ENCODE measurements at places on chromosomes 12 and 14.

- peaks cover 7% of the 10 kb centered on the region for H3K36me3 ChIP-seq
- no peaks in the 10 kb centered on the region for H3K27me3 ChIP-seq
- DNase-seq = no peak
- H3K4me3 ChIP-seq = no peak overlapping the region
- H3K27ac ChIP-seq = no peak overlapping the region
- no peaks in the 10 kb centered on the region for H3K4me1 ChIP-seq
These were observed 11.3 kb downstream of the BAZ1A start for GRCh38 chr14:34863844-34864243.

DNA sequence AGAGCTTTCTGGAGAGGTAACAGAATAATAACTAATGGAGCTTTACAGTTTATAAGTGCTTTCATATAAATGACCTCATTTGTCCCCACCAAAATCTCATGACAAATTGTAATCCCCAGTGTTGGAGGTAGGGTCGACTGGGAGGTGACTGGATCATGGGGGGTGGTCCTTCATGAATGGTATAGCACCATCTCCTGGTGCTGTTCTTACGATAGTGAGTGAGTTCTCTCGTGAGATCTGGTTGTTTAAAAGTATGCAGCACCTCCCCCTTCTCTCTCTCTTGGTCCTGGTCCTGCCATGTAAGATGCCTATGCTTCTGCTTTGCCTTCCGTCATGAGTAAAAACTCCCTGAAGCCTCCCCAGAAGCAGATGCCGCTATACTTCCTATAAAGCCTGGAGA, 423.3 kb upstream of the GARIN6 start:
- no peaks in the 10 kb centered on the region for H3K4me1 ChIP-seq
- H3K36me3 ChIP-seq = no peaks in the 10 kb centered on the region
- no peak overlapping the region for H3K4me3 ChIP-seq
- H3K27ac ChIP-seq = no peak overlapping the region
- no peak for DNase-seq

DNA sequence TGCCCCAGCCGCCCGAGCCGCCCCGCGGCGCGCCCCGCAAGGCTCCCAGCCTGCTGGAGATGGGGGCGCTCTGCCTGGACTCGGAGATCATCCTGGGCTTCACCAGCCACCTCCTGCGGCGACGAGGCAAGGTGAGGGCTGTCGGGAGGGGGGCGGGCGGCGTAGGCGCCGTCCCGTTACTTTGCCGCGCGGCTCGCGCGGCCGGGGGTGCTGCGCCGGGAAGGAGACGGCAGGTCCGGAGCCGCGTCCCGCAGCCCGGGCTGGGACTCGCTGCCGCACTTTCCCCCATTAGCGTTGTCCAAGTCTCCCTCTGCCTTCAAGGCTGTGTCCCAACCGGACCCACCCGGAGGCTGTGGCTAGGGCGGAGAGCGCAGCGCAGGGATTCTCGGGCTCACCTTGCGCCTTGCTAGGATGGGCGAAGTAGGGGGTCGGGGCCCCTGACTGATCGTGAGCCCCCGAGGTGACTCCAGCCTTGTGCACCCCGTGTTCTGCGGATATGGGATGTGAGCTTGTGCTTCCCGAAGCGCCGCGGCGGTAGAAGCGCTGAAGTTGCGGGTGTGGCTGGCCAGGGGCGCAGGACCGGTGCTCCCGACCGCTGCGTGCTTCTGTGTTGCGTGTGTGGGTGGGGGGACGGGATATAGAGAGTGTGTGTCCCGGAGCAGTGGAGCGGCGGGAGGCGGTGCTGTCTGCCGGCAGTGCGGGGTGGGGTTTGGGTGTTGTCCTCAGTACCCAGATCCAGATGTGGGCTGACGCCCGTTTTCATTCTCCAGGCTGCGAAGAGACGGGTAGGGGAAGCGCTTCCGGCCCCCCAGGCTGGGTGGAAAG, 1.7 kb upstream of the KIF26A start:
- H3K4me3 ChIP-seq = peak overlapping the region; percentile 70
- no peaks in the 10 kb centered on the region for H3K36me3 ChIP-seq
- peak; percentile 38 for DNase-seq
- peaks cover 2% of the 10 kb centered on the region for H3K4me1 ChIP-seq

- no peaks in the 10 kb centered on the region for H3K4me1 ChIP-seq
- no peak for DNase-seq
- H3K27me3 ChIP-seq = no peaks in the 10 kb centered on the region
- H3K27ac ChIP-seq = no peak overlapping the region
These were observed 12.8 kb upstream of the FRS2 start for GRCh38 chr12:69457433-69457832.

DNA sequence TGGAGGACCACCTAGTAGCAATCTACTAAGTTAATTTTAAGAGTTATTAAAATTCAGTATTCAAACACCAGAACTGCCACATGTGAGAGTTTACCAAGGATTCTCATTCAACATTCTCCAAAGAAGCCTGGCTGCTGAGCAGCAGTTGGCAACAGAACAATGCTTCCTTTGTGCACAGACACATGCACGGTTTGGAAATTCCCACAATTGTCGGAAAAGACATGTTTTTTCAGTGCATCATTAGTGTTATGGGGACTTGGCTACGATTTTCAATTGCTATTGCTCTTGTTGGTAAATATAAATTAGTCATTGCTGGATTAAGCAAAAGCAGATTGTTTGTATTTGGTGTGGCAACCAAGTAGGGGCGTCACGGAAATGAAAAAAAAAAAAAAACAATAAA, 22.2 kb downstream of the ST8SIA1 start:
- H3K4me1 ChIP-seq = peaks cover 7% of the 10 kb centered on the region
- no peaks in the 10 kb centered on the region for H3K27me3 ChIP-seq
- H3K36me3 ChIP-seq = no peaks in the 10 kb centered on the region
- H3K4me3 ChIP-seq = no peak overlapping the region
- no peak overlapping the region for H3K27ac ChIP-seq

DNA sequence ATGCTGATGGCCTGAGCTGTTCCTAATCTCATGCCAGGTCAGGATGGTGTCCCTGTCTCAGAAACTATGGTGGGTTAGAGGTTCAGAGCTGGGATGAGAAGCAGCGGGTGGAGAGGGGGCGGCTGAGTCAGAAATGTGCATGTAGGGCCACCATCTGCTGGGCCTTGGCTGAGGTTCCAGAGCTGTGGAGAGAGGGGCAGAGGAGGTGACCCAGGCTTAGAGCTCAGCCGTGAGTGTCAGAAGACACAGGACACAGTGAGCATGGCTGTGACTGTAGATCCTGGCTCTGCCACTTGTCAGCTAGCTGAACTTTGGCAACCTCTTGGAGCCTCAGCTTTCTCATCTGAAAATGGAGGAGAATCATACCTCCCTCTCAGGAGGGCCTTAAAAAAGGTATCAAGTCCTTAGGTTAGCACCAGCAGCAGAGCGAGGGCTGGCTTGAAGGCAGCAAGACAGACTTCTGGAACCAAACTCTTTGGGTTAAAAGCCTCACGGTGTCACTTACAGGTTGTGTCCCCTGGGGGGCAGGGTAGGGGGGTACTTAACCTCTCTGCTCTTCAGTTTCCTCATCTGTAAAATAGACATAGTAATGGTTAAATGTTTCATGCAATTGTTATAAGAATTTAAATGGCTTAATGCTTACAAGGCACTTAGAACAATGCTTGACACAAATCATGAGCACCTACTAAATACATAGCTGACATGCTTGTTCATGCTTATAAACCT, 34.8 kb downstream of the TMEM229B start:
- no peaks in the 10 kb centered on the region for H3K4me1 ChIP-seq
- DNase-seq = no peak
- H3K27ac ChIP-seq = no peak overlapping the region
- H3K27me3 ChIP-seq = peaks cover 4% of the 10 kb centered on the region

- H3K4me3 ChIP-seq = peak within 1 kb of the TSS; percentile 83
- DNase-seq = peak; percentile 83
- no peaks in the 10 kb centered on the region for H3K4me1 ChIP-seq
- H3K27ac ChIP-seq = peak within 1 kb of the TSS; percentile 59
- H3K36me3 ChIP-seq = no peaks in the 10 kb centered on the region
- peaks cover 4% of the 10 kb centered on the region for H3K27me3 ChIP-seq
These were observed at the start of gene PALS1 for GRCh38 chr14:67241411-67242167. PALS1 (plus strand) TSS chr14:67241435; CDS start chr14:67279171, 37,736 bp downstream.

DNA sequence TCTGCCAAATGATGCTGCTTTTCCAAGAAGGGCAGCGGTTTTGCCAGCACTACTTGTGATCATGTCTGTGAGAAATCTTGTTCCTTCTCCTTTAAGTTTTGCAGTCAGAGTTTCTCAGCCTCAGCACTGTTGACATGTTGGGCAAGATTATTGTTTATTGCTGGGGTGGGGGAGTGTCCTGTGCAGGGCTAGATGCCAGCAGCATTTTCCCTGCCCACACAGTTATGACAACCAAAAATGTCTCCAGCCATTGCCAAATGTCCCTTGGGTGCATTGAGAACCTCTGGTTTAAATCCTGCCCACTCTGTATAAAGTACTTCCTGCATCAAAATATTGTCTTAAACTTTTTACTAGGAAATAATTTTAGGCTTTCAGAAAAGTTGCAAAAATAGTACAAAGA, 20.0 kb downstream of the TMEM132C start:
- no peaks in the 10 kb centered on the region for H3K27me3 ChIP-seq
- no peaks in the 10 kb centered on the region for H3K4me1 ChIP-seq
- peaks cover under 1% of the 10 kb centered on the region for H3K36me3 ChIP-seq
- no peak overlapping the region for H3K27ac ChIP-seq

DNA sequence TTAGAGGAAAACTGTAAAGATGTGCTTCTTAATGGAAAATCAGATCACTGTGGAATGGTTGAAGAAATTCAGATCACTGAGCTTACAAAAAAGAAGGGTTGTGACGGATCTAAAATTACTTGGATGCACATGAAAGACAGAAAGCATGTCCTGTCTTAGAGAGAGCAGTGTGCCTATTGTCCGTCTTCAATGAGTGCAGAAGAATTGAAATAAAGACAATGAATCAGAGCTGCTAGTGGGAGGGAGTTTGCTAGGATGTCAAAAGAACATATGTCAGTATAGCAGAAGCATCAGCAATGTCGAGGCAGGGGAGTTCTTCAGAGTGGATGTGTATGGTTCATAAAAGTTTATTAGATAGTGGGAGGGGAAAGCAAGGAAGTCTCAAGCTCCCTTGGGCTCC, 172.7 kb downstream of the SYNE2 start:
- no peaks in the 10 kb centered on the region for H3K4me1 ChIP-seq
- H3K4me3 ChIP-seq = no peak overlapping the region
- DNase-seq = no peak
- no peaks in the 10 kb centered on the region for H3K36me3 ChIP-seq
- no peak overlapping the region for H3K27ac ChIP-seq
- H3K27me3 ChIP-seq = no peaks in the 10 kb centered on the region

DNA sequence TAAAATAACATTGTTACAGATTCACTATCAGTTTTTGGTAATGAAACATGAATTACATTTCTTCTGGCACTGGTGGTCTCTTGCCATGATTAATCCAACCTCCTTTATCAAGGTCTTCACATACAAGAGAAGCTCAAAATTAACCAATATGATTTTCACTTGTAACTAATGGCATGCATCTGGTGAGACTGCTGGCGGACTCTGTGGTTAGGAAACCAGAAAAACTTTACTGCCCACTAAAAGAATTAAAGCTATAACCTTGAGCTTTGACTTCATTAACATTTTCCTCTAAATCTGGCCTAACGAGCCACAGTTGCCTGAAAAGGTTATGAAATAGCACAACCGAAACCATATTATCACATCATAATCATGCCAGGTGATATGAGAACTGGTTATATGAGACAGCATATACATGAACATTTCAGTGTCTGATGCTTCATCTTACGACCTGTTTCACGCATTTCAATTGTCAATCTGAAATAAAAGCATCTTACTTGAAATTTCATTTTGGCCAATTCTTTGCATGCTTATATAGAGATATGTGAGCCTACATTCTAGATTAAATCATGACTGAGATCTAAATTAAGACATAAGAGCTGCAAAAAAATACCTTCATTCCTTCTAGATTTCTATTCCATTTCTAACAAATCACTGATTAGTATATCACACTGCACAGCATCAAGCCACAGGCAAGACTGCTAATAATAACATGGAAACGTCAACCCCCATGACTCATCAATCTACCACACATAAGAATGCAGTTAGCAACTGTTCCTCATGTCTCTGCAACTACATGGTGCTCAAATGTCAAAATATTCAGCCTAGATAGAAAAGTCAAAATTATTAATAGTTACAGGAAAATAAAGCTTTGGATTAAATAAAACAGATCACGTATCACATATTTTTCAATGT, 89.3 kb downstream of the OSBPL8 start:
- peaks cover 2% of the 10 kb centered on the region for H3K4me1 ChIP-seq
- H3K4me3 ChIP-seq = no peak overlapping the region
- no peaks in the 10 kb centered on the region for H3K27me3 ChIP-seq
- no peak overlapping the region for H3K27ac ChIP-seq

DNA sequence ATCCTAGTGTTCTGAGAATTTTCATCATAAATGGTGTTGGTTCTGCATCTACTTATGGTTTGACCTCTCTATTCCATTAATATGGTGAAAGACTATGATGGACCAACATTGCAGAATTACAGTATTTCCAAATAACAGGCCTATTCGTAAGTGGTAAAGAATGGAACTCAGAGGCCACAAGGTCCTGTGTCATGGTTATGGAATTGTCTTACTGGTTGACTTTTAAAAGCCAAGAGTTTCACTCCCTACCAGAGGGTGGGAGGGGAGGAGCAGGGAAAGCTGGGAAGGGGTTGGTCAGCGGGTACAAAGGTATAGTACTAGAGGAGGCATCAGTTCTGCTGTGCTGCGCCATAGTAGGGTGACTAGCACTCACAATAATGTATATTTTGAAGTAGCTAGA, 153.4 kb downstream of the TMEM132D start:
- H3K4me3 ChIP-seq = no peak overlapping the region
- peaks cover 4% of the 10 kb centered on the region for H3K27me3 ChIP-seq
- no peak for DNase-seq
- H3K4me1 ChIP-seq = no peaks in the 10 kb centered on the region
- no peaks in the 10 kb centered on the region for H3K36me3 ChIP-seq
